Daoy (cell line): ENCODE measurements at places on chromosomes 2 and 18. TPM values are rescaled to one million over a fixed set of nuclear protein-coding genes. Genes with fewer than 3 reads are reported as not detected.

Gene PDE1A
- total RNA-seq: not detected in 2 replicates

Gene GNLY
- total RNA-seq: not detected in 2 replicates

Gene GULP1
- 13.4 and 25.9 TPM in 2 replicates for total RNA-seq

Gene REG1B
- total RNA-seq: not detected in 2 replicates

Gene STPG4
- not detected in 2 replicates for total RNA-seq

Gene ASB18
- total RNA-seq: not detected in 2 replicates

Gene IL36B
- total RNA-seq: not detected in 2 replicates
